ENCODE measurements at places on chromosomes 12 and 14. TPM values are rescaled to one million over a fixed set of nuclear protein-coding genes. Genes with fewer than 3 reads are reported as not detected.

CMA1 gene
- not detected for polyA plus RNA-seq

IFI27 gene
- not detected for polyA plus RNA-seq

WNT1 gene
- polyA plus RNA-seq = not detected

TSPAN19 gene
- polyA plus RNA-seq = not detected

B4GALNT1 gene
- polyA plus RNA-seq = not detected

CLEC4D gene
- not detected for polyA plus RNA-seq

PDE3A gene
- not detected for polyA plus RNA-seq

GPRC5A gene
- not detected for polyA plus RNA-seq

RNASE1 gene
- polyA plus RNA-seq = not detected

HSPA2 gene
- 1.3 TPM for polyA plus RNA-seq

ARPC3 gene
- polyA plus RNA-seq = 1,589 TPM

HOXC12 gene
- not detected for polyA plus RNA-seq

NAV3 gene
- not detected for polyA plus RNA-seq

GSC gene
- not detected for polyA plus RNA-seq

FOXG1 gene
- not detected for polyA plus RNA-seq

APOF gene
- polyA plus RNA-seq = not detected

MYF6 gene
- not detected for polyA plus RNA-seq

PAH gene
- polyA plus RNA-seq = not detected

PA2G4 gene
- 126 TPM for polyA plus RNA-seq

FAM186B gene
- polyA plus RNA-seq = 0.17 TPM

CISTR gene
- not detected for polyA plus RNA-seq

LBHD2 gene
- not detected for polyA plus RNA-seq

CARMIL3 gene
- polyA plus RNA-seq = not detected

ULK1 gene
- polyA plus RNA-seq = 0.29 TPM

ANHX gene
- not detected for polyA plus RNA-seq

LACRT gene
- not detected for polyA plus RNA-seq

CNTN1 gene
- polyA plus RNA-seq = not detected
